ENCODE measurements at places on chromosomes 4 and X.

GRCh38 chr4:85632981-85633380, 158.0 kb downstream of the ARHGAP24 start:
- no peak for DNase-seq

GRCh38 chr4:107650251-107650650, 69.8 kb downstream of the PAPSS1 start:
- DNase-seq, result no peak

DNA sequence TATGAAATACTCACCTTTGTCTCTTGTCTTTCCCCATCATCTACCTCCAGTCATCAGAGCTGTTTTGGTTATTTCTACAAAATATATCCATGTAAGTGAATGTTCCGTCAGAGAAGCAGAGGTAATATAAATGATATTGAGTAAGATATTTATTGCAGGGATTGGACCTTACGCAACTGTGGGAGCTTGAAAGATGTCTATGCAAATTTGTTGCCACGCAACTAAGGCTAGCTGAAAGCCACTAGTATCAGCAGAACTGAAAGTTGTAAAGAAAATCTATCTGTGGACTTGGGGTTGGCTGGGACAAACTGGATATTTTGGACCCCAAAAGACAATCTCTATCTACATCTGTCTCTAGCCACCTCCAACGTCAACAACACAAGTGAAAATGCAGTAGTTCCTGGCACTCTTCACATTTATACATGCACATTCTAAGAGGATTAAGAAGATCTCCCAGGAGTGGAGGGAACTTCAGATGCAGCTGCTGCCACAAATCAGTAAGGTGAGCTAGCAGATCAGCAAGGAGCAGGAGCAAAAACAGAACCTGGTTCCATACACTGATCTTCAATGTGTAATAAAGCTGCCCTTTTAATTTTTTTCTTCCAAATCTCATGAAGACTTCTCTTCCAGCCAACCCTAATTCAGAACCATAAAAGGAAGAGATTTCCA, 8.5 kb upstream of the CCSER1 start:
- no peak for DNase-seq

- no peak for DNase-seq
Measured at GRCh38 chrX:55169782-55170181, 50.4 kb upstream of the PAGE5 start.

GRCh38 chr4:52925531-52925968, 63.4 kb downstream of the RASL11B start:
- DNase-seq, result no peak

GRCh38 chr4:23747281-23747735, 142.5 kb downstream of the PPARGC1A start:
- no peak for DNase-seq

- no peak for DNase-seq
Measured at GRCh38 chrX:12962041-12962504, 12.8 kb upstream of the TMSB4X start.

DNA sequence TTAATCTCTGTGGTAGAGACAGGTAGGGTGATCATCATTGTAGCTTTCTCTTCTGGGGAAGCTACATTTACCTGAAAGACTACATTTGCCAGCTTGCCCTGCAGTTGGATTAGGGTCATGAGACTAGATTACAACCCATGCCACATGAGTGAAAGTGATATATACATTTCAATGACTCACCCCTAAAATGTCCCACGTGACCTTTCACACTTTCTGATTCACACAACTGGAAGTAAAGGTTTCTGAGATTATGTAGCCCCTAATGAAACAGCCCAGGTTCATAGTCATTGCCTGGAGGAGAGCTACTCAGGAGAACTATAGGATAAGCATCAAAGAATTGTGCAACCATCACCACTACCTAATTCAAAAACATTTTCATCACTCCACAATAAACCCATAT, 17.8 kb downstream of the PDCL2 start:
- DNase-seq, result no peak
